ENCODE measurements at places on chromosomes 1 and 21.

GRCh38 chr1:169115891-169116585 is 9.5 kb downstream of the ATP1B1 start:
- no peak for DNase-seq

GRCh38 chr1:26731233-26731902 is 35.6 kb downstream of the ARID1A start:
- no peak for DNase-seq

DNA sequence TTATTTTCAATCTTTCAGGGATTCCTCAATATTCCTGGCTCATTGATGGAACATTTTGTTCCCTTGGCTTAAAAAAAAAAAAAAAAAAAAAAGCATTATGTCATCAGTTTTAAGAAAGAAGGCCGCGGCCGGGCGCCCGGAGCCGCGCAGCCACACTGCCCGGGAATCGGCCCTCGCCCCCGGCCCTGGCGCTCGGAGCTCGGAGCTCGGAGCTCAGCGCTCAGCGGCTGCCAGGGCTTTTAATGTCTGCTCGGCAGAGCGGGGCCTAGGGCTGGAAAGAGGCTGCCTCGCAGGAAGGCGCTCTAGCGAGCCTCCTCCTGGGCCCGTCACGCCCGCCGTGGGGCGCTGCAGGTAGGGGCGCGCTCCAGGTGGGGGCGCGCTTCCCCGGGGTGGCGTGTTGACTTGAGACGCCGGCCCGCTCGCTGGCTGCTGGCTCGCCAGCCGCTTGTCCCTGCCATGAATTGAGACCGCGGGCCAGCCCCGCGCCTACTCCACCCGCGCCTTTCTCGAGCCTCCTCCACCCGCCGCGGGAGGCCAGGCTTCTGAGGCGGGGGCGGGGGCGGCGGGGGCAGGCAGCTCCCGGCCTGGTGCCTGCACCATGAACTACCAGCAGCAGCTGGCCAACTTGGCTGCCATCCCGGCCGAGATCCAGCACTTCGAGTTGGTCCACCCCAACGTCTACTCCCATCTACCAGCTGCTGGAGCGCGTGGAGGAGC is 5.4 kb upstream of the TDRD5 start:
- no peak for DNase-seq

DNA sequence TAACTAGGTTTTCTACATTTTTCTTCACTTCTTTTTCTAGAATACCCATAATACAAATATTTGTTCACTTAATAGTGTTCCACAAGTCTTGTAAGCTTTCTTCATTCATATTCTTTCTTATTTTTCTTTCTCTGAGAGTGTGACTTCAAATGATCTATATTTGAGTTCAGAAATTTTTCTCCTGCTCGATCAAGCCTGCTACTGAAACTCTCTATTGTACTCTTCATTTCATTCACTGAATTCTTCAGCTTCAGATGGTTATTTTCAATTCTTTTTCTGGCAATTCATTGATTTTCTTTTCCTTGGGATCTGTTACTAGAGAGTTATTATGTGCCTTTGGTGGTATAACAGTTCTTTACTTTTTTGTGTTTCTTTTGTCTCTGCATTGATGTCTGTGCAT is 82.5 kb upstream of the CAMK1G start:
- no peak for DNase-seq

DNA sequence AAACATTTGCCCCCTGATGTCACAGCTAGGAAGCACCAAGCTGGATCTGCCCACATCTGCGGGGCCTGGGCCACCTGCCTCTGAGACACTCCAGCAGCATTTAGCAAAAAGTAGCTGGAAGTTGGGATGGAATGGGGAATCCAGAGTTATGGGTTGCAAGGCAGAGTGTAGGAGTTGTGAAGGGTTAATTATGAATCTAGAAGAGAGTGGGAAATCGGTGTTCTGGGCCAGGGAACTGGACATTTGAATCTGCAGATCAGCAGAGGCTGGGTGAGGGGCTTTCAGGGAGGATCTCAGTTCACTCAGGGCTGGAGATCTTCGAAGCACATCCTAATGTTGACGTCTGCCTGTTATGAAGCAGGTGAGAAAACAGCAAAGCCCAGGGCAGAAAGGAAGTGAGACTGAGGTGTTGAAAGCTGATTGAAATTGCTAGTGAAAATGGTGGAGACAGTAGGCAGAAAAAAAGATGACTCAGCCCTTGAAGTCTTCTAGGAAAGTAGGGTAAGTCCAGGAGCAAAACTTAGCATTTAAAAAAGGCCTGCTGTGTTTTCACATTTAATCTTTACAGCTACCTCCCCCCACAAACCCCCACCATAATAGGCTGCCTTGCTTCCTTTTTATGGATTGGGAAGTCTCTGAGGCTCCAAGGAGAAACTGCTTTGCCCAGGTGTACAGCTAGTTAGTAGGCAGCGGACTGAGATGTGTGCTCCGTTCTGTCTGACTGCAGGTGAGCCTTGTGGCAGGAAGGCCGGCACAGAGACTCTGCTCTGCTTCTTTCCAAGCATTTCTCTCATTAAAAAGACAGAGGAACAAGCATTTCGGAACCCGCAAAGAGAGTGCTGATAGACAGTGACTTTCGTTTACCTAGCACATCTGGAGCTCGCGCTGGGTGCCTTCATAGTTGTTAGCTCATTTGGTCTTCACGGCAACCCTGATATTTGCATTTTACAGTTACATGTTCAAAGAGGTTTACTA is 7.2 kb downstream of the VANGL1 start:
- DNase-seq, result no peak

GRCh38 chr1:217211486-217211885 is 419.4 kb downstream of the GPATCH2 start:
- no peak for DNase-seq

- DNase-seq, result no peak
These were observed 15.0 kb upstream of the ZZZ3 start for GRCh38 chr1:77697441-77697840.

- no peak for DNase-seq
These were observed 112.9 kb downstream of the GREM2 start for GRCh38 chr1:240499012-240499411.

DNA sequence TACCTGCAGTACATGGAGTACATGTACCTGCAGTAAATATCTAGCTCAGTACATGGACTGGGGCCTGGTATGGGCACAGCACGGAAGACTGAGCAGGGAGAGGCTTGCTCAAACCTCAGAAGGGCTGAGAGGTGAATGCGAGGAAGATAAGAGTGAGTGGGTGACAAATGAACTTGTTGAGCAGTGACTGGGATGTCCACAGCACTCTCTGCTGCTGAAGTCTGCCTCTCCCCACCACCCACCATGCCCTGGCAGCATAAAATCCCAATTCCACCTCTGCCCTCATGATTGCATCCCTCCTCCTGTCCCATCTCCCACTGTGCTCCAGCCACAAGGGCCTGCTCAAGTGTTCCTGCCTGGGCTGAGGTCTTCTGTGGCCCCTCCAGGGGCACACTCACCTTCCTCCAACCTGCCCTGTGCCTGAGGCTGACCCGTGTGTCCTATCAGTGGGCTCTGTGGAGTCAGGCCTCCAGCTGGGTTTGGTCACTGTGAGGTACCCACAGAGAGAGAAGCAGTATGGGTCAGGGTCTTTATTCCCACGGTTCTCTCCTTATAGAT is 114.2 kb downstream of the FOXD2 start:
- DNase-seq, result no peak

DNA sequence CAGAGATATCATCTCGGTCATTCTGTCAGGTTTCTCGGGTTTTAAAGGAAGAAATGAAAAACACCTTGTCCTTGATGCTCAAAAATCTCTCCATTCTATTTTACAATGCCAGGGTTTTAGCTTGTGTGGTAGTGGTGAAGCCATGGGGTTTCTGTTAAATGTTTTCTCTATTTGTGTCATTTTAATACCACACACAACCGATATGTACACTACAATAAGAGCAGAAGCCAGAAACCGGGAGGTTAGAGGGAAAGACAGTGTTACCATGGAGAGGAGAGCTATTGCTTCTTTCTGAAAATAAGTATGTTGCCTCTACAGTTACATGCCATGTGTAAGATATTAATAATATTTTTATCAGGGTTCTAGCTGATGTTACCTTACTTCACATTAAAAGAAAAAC is 2.8 kb downstream of the SLC35D1 start:
- no peak for DNase-seq

DNA sequence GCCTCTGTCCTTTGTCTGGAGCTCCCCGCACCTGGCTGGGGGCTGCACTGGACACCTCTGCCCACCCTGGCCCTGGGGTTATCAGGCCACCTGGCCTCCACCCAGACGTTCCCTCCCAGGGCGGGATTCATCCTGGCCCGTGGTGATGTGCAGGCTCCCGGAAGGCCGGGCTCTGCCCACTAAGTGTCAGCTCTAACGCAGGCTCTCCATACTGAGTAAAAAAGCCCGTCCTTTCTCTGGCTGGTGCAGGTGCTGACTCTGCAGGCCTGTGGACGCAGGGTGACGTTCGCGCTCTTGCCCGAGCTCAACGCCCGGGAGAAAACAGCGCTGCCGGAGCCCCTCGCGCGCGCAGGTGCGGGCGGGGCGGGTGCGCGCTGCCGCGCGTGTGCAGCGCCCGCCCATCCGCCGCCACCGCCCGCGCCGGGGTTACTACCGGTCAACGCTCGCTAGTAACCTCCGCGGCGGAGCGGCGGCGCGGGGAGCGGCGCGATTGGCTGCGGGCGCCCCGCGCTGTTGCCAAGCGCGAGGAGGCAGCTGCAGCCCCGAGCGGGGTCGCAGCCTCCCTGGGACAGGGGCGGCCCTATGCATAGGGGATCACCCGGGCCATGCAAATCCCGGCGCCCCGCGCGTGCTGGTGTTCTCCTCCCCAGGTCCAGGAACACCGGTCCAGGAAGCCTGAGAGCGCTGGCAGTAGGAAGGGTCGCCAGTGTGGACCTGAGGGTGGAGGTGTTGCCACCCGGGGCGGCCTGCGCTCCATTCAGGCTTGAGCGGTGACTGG is 15.7 kb downstream of the ABCG1 start:
- peak; percentile 57 for DNase-seq

- DNase-seq, result no peak
These were observed 1.4 kb upstream of the SRRM1 start for GRCh38 chr1:24641646-24642151.

DNA sequence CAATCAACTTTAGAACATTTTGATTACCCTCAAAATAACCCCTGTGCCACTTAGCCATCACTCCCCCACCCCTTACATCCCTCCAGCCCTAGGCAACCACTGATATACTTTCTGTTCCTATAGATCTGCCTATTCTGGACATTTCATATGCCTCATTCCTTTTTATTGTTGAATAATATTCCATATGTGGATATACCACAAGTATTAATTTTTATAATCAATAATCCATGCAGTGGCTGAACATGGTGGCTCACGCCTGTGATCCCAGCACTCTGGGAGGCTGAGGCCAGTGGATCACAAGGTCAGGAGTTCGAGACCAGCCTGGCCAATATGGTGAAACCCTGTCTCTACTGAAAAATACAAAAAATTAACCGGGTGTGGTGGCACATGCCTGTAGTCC is 20.1 kb upstream of the MED18 start:
- no peak for DNase-seq

GRCh38 chr1:116453481-116453880 is 80.4 kb downstream of the ATP1A1 start:
- no peak for DNase-seq

DNA sequence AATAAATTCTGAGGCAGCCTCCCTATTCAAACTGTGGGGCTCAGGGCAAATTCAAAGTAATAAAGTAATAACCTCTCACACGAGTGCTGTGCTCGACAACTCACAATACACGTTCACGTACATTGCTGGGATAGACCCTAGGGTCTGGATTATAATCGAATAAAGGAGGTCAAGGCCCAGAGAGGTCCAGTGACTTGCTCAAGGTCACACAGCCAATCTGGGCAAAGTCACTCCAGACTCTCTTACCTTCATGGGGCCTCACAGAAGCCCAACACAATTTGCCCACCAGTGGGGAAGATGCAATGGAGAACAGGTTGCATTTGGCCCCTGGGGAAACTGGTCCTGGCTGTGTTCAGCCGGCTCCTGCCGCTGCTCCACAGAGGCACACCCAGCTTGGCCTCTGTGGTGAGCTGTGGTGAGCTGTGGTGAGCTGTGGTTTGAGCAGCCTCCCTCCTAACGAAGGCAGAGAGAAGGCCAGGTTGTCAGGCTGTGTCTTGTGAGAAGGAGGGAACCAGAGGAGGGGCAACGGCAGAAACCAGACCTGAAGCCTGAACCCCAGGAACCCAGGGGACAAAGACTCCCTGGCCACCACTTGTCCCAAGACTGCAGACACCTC is 35.1 kb downstream of the NUAK2 start:
- peak; percentile 33 for DNase-seq

DNA sequence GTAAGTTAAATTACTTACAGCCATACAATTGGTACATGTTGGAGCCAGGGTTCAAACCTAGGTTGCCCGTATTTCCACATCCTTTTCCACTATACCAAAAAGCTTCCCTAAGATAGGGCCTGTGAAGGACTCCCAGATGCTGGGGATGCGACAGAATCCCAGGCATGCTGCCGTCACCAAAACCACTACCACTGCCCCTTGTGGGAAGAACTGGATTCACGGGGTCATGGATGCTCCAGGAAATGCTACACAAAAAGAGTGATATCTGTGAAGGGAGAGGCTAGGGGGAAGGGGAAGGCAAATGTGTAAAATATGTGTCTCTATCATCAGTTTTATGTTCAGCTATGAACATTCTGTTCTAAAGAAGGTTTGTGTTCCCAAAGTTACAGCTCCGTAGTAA is 133.9 kb upstream of the IVNS1ABP start:
- DNase-seq, result no peak

DNA sequence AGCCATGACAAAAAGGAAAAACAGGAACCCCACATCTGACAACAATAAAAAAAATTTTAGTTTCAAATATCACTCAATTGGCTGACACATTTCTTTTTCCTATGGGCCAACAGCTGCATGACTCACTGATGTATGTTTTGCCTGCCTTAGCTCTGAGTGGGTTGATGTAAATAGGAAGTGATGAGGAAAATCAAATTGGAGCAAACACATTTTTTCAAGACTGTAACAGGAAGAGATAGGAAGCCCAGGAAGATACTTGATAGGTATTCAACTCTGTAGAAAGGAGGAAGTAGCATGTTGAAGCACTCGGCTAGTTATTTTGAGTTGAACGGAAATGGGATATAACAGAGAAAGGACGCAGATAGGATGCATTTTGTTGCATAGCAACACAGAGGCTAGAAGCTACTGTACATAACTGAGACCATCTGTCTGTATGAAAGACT is 168.0 kb upstream of the NR5A2 start:
- DNase-seq, result no peak

GRCh38 chr1:21820597-21821232 is 8.7 kb downstream of the LDLRAD2 start:
- no peak for DNase-seq

DNA sequence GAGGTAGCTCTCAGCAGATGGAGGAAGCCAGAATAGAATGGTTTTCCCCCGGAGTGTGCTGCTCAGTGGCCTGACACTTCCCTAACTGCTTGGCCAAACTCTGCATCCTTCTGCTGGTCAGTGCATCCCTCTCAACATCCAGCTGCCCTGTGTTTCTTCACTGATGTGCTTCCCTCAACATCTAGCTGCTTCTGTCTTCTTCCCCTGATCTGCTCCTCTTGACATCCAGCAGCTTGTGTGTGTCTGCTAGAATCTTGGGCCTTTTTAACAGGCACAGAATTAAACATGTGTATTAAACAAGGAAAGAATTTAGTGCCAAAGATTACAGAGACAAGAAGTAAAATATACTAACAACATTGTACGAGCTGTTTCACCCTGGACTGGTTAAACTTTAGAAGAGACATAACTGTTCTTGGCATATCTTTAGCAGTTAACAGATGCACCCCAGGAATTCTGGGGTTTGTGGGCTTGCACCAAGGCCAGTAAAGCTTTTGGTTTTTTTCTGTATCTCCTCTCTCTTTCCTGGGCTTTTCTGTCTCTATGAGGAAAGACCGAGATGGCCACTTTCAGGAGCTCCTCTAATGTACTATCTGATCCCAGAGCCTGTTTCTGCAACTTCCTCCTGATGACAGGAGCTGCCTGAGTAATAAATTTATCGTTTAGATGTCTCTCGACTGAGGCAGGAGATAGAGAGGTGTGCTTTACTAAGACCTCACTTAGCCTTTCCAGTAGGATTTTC is 34.8 kb upstream of the HSD3B1 start:
- no peak for DNase-seq
